Stimulated activated naive B cell treated with anti-CD40 and anti-IgM and Interleukin-4, amounts not matched to agents 10 μg/mL and 1 μg/mL and 100 μg/mL, for 72 hours (primary cell): ENCODE measurements at places on chromosomes 13 and 19.

GRCh38 chr13:51793570-51794271 is 10.2 kb downstream of the DHRS12 start:
- peaks cover 42% of the 10 kb centered on the region for H3K4me1 ChIP-seq
- peak overlapping the region; percentile 88 for H3K27ac ChIP-seq
- peak overlapping the region; percentile 23 for H3K4me3 ChIP-seq
- peaks cover 27% of the 10 kb centered on the region for H3K36me3 ChIP-seq

DNA sequence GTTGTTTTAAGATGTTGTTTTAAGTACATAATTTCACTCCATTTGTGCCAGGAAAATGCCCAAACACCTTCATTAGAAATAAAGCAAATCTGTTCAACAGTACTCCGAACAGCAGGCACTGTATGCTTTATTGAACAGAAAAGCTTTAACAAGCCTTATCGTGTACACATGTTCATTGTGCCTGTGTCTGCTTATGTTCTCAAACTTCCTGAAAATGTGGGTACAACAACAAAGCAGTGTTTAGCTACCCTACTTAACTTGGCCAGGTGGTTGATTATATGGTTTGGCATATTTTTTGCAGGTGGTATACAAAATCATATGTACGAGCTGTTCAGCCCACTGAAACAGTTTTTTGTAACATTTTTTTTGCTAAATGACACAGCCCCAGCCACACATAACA is 718.0 kb downstream of the DACH1 start:
- no peak for DNase-seq
- no peak overlapping the region for H3K27ac ChIP-seq
- no peaks in the 10 kb centered on the region for H3K36me3 ChIP-seq
- H3K4me3 ChIP-seq, result no peak overlapping the region
- no peaks in the 10 kb centered on the region for H3K4me1 ChIP-seq

GRCh38 chr19:43804432-43804831 is 2.2 kb upstream of the LYPD5 start:
- H3K27me3 ChIP-seq, result peaks cover 27% of the 10 kb centered on the region
- no peak overlapping the region for H3K4me3 ChIP-seq
- DNase-seq, result no peak
- H3K36me3 ChIP-seq, result no peaks in the 10 kb centered on the region
- no peak overlapping the region for H3K27ac ChIP-seq

- no peak for DNase-seq
- H3K4me1 ChIP-seq, result peaks cover 23% of the 10 kb centered on the region
- H3K4me3 ChIP-seq, result no peak overlapping the region
- H3K27ac ChIP-seq, result peak overlapping the region; percentile 93
- no peaks in the 10 kb centered on the region for H3K27me3 ChIP-seq
- H3K36me3 ChIP-seq, result peaks cover 39% of the 10 kb centered on the region
Observed at GRCh38 chr19:7417671-7418324, 69.1 kb downstream of the ARHGEF18 start.

GRCh38 chr13:43167731-43168130 is 144.3 kb downstream of the DNAJC15 start:
- no peak overlapping the region for H3K4me3 ChIP-seq
- no peaks in the 10 kb centered on the region for H3K4me1 ChIP-seq
- H3K27me3 ChIP-seq, result peaks cover 9% of the 10 kb centered on the region
- H3K27ac ChIP-seq, result no peak overlapping the region
- no peak for DNase-seq

GRCh38 chr19:46745521-46746280 is at the start of gene FKRP:
Gene FKRP, plus strand, starts transcription at chr19:46746057. Its CDS starts 9,394 bp downstream, at chr19:46755451.
- no peaks in the 10 kb centered on the region for H3K27me3 ChIP-seq
- no peak for DNase-seq

DNA sequence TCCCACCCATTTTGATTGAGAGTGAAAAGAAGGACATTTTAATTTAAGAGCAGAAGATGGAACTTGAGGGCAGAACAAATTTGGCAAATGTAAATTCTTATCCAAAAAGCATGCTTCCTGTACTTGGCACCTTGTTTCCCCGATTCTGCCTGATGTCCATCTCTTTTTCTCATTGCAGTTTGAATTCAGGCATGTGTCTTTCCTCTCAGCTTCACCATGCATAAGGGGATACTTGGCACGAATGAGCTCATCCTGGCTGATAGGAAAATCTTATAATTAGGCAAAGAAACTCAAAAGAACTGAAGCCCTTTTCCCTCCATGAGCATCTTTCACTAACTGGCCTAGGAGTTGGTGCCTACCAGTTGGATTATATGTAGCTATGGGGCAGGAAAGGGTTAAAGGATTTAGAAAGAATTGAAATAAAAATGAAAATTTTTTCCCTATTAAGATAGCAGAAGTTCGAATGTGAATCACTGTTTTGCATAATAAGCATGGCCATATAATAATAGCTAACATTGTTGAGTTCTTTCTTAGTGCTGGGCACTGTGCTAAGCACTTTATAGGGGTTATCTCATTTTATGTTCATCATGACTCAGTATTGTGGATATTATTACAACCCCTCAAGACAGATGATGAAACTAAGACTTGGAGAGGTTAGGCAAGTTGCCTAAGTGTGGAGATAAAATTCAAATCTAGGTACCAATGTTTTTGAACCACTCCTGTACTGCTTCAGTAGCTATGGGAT is 386.6 kb downstream of the KCNRG start:
- no peaks in the 10 kb centered on the region for H3K36me3 ChIP-seq
- no peaks in the 10 kb centered on the region for H3K4me1 ChIP-seq
- no peak overlapping the region for H3K4me3 ChIP-seq
- no peak for DNase-seq

DNA sequence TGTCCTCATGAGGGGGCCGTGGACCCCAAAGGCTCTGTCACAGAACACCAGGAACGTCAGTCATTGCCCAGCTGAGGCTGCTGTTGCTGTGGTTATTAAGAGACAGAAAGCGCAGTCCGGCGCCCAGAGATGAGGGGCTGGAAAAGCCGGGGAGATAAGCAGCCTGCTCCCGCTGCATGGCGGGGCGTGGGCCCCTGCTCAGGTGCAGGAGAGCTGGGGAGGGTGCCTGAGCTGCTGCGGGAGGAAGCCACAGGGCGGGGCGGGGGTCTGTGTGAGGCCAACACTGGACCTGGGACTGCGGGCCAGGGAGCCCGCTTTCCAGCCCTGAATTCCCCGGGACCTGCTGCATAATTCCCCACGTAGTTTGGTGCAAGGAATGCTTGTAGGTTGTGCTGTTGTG is 11.3 kb downstream of the SOX1 start:
- no peak overlapping the region for H3K4me3 ChIP-seq
- H3K27ac ChIP-seq, result no peak overlapping the region

GRCh38 chr19:16199275-16199932 is 1.7 kb downstream of the AP1M1 start:
- H3K4me1 ChIP-seq, result peaks cover 40% of the 10 kb centered on the region
- no peak for DNase-seq
- peak overlapping the region; percentile 90 for H3K4me3 ChIP-seq
- peaks cover 26% of the 10 kb centered on the region for H3K36me3 ChIP-seq
- H3K27me3 ChIP-seq, result no peaks in the 10 kb centered on the region

DNA sequence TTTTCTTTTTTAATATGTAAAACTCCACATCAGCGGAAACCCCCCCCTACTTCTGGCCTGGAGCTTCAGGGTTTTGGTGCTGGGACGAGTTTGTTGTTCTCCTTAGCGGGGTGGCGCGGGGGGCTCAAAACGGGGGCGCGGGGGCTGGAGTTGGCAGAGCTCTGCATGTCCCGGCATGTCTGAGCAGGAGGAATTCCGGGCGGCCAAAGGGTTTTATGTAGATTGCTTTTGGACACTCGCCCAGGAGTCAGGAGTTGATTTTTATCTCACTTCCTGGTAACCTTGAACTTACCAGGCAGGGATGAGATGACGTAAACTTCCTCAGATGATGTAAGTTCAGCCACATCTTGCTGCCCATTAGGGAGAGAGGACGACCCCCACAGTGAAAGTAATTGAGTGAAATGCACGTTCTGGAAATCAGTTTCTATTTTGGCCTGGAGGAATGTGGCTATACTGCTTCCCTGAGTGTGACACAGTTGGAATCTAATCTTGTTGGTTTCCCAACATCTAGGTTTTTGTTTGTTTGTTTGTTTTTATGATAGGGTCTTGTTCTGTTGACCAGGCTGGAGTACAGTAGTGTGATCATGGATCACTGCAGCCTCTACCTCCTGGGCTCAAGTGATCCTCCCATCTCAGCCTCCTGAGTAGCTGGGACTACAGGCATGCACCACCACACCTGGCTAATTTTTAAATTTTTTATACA is 21.0 kb upstream of the GDF15 start:
- peak overlapping the region; percentile 49 for H3K27ac ChIP-seq
- no peak overlapping the region for H3K4me3 ChIP-seq
- H3K36me3 ChIP-seq, result peaks cover 42% of the 10 kb centered on the region
- DNase-seq, result no peak

DNA sequence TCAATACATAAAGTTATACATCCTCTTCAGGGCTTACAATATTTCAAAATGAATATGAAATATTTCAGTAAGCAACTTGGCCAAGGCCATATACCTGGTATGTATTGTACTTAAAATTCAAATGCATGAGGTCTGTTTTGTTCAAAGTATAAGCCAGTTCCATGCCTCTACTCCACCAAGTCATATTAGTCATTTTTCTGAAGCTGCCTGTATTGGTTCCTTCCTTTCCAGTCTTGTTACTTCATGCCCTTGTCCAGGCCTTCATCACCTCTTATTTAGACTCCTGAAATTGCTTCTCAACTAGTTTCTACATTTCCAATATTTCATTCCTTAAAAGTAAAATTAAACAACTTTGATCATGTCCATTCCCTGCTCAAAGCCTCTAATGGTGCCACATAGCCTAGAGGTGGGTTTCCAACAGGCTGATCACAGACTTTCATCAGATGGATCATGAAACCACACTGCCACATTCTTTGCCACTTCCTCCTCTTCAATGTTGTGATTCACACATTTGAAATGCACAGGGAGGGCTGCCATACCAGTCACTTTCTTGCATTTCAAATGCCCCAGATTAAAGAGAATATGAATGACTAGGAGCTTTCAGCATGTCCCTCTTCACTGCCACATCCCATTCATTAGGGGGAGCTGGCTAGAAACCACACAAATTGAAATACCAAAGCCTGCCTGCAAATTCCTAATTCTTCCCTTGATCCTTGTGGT is 424.1 kb upstream of the DACH1 start:
- no peak overlapping the region for H3K27ac ChIP-seq
- no peaks in the 10 kb centered on the region for H3K4me1 ChIP-seq
- H3K4me3 ChIP-seq, result no peak overlapping the region
- no peak for DNase-seq

GRCh38 chr19:49017666-49018351 is 918 bp upstream of the LHB start:
- H3K4me1 ChIP-seq, result peaks cover 20% of the 10 kb centered on the region
- H3K4me3 ChIP-seq, result peak overlapping the region; percentile 86
- peaks cover 22% of the 10 kb centered on the region for H3K36me3 ChIP-seq
- H3K27me3 ChIP-seq, result peaks cover 5% of the 10 kb centered on the region
- peak overlapping the region; percentile 57 for H3K27ac ChIP-seq

- no peak for DNase-seq
- no peak overlapping the region for H3K27ac ChIP-seq
- H3K36me3 ChIP-seq, result peaks cover 58% of the 10 kb centered on the region
- no peaks in the 10 kb centered on the region for H3K27me3 ChIP-seq
- peaks cover 5% of the 10 kb centered on the region for H3K4me1 ChIP-seq
- H3K4me3 ChIP-seq, result no peak overlapping the region
Observed at GRCh38 chr13:29534083-29534482, 61.4 kb downstream of the SLC7A1 start.

GRCh38 chr13:30464496-30465342 is 1.0 kb downstream of the HMGB1 start:
- peaks cover 31% of the 10 kb centered on the region for H3K4me1 ChIP-seq
- peak; percentile 69 for DNase-seq

DNA sequence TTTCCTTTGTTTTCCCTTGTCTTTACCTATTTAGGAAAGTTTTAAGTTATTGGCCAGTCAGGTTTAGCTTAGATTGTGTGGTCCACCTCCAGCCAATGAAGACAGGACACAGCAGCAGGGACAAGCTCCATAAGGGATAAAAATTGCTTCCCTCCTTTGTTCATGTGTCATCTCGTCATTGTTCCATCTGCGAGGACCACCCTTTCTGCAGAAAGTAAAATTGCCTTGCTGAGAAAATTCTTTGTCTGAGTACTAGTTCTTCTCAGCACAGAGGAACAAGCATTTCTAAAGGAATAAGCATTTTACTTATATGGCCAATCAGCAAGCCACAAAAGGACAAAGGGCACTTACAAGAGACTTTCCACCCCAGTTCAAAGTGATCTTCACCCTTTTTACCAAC is 11.4 kb downstream of the ZNF560 start:
- no peaks in the 10 kb centered on the region for H3K27me3 ChIP-seq
- no peaks in the 10 kb centered on the region for H3K4me1 ChIP-seq
- H3K27ac ChIP-seq, result no peak overlapping the region
- H3K36me3 ChIP-seq, result peaks cover 2% of the 10 kb centered on the region

DNA sequence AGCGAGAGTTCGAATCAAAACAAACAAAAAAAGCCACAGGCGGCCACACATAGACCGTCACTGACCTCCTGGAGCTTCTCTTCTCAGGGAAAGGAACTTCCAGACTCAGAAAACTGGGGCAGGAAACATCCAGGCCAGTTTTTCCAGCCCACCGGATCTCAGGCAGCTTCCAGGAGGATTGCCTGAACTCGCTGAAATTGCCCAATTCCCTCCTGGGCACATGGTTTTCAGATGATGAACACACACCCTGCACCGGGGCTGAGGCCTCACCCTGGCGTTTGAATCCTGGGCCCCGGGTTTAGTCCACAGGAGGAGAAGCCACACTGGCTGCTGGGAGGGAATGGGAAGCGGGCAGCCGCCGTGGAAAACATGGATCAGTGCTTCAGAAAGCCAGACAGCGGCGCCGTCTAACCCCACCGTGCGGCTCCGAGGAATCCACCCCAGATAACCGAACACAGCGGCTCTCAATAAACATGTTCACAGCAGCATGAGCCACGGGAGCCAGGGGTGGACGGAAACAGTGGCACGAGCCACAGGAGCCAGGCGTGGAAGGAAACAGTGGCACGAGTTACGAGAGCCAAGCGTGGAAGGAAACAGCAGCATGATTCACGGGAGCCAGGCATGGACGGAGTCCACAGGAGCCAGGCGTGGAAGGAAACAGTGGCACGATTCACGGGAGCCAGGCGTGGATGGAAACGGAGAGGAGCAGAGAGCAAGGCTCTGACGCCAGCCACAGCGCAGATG is 18.2 kb upstream of the PTBP1 start:
- peaks cover 32% of the 10 kb centered on the region for H3K27me3 ChIP-seq
- H3K36me3 ChIP-seq, result no peaks in the 10 kb centered on the region
- no peaks in the 10 kb centered on the region for H3K4me1 ChIP-seq
- H3K4me3 ChIP-seq, result no peak overlapping the region
- no peak for DNase-seq

GRCh38 chr13:72166102-72166650 is 299.2 kb upstream of the DACH1 start:
- no peak for DNase-seq
- no peak overlapping the region for H3K4me3 ChIP-seq
- H3K4me1 ChIP-seq, result no peaks in the 10 kb centered on the region
